GM10248 (cell line): ENCODE measurements at places on chromosomes 11 and 22.

DNA sequence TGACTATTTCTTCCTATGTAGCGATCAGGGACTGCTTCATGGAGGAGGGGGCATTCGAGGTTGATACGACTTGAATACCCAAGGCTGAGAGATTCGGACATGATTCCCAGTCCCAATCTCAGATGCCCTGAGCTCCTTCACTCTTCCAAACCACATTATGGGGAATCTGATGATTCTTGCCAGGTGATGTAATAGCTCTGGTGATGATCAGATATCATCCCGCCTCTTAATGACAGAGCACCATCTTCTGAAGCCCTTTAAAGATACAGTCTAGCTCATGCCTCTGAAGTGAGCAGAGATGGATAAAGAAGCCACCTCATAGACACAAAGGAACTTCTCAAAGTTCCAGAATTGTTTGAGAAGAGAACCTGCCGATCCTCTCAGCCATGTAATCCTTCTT is 8.9 kb upstream of the CLMP start:
- no peak for DNase-seq

GRCh38 chr11:134761926-134762247 is 349.8 kb upstream of the B3GAT1 start:
- DNase-seq: peak; percentile 13

GRCh38 chr11:115699733-115700132 is 195.5 kb upstream of the CADM1 start:
- DNase-seq: no peak

DNA sequence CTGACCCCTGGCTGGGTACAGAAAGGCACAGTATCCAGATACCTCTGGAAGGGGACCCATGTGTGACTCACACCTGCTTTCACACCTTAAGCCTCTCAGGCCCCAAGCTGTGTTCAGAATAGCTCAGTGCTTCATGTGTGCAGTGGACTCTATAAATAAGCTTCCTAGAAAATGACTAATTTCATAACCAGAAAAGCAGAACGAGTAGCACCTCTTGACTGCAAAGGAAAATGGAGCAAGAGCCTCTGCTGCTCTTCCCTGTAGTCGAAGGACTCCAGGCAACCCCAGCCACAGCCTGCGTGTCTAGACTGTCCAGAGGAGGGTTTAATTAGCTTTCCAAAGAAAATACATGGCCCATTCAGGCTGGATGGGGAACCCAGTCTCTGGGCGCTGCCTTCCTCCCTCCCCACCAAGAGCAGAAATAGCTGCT is 23.1 kb downstream of the PTPN5 start:
- DNase-seq: peak; percentile 69

DNA sequence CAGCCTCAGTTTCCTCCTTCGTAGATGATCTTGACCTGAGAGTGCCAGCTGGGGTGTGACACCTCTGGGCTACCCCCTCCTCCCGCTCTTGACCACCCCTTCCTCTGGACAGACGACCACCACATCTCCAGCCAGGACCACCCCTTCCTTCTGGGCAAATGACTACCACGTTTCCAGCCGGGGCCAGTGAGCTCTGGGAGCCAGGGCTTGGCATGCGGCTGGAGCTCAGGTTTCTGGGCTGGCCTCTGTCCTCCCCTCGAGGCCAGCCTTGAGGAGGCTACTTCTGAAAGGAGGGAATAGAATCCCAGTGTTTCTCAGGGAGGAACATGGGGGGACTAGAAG is 120.9 kb downstream of the KCNQ1OT1 start:
- DNase-seq: no peak

DNA sequence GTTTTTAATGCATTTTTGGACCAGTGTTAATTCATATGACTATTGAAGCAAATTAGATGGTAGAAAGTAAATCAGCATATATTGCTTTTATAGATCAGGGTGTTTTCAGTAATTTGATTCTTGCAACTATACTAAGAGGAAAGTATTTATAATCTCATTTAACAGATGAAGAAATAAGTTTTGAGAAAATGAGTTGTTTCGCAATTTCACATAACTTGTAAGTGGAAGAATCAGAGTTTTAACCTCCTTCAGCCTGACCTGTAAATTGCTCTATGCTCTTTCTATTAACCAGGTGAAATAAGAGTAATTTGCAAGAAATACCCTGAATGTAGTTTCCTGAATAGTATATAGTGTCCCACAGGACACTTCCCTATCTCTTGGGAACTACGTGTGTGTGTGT is 1106.8 kb upstream of the RAG2 start:
- DNase-seq: no peak

DNA sequence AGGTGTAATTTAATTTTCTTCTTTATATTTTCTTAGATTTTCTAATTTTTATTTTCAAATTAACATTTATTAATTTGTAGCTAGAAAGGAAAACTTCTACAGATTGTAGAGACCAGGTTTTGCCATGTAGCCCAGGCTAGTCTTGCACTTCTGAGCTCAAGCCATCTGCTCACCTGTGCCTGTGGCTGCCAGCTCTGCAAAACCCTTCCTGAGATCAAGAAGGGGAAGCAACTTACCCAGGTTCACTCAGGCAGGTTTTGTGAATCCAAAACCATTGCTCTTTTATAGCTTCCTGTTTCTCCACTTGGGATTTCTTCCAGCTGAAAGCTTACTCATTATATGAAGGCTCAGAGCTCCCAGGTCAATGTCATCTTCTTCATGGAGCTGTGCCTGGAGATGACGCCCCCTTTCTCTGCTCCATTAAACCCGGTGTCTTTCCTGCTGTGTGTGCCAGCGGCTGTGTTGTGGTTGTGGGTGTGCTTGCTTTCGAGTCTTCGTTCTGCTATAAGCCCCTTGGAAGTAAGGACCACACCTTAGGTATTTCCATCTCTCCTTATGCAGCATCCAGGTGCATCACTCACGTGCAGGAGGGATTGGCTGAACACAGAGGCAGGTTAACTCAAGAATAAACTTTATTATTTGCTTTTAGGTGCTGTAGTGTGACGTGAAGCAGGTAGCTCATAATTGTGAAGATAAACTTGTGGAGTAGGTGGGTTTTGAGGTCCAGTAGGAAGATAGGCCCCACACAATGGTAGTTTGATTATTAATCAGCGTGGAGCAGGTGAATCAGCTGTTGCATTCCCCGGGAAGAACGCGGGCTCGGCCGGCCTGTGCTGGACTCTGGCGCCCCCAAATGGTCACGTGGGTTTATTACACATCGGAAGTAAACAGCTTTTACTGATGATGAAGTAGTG is 42.2 kb upstream of the INCENP start:
- DNase-seq: peak; percentile 77

- DNase-seq: no peak
Observed at GRCh38 chr22:42236848-42237247, 33.6 kb downstream of the TCF20 start.

- DNase-seq: no peak
Observed at GRCh38 chr11:80669620-80670019, 1228.8 kb upstream of the TENM4 start.
